ENCODE measurements at places on chromosomes 16 and 17.
A peak's percentile ranks its signal among the peaks of the same experiment; 100 is the strongest.

DNA sequence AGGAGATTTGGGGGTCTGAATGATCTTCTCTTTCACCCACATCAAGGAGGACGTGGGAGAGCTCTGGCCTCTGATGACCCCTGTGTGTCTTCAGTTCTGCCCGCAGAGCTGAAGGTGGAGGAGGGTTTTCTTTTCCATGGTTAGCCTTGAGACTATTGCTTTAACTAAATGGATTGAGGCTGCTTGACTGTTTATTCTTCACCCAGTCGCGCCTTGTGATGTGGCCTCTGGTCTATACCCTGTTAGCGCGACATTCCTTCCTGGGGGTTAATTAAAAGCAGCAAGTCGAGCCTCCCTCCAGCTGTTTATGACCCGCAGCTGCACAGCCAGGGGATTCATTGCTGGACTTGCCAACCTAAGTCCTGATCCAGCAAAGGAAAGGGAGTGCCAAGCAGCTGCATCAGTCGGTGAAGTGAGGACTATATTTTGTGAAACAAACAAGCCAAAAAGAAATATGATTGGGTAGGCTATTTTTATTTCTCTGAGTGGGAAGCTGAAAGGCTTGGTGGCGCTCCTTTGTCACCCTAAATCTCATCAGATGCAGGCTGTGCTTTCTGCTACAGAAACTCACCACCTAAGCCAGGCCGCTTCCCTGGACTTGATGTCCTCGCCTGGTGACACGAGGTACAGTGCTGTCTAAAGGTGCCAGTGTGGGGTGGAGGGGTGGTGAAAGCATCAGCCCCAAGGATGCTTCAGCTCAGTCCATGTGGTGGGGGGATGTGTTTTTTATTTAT, 11.0 kb upstream of the SEC14L1 start:
- DNase-seq = no peak

- no peak for DNase-seq
Observed at GRCh38 chr17:30580916-30581315, 103.7 kb downstream of the GOSR1 start.

DNA sequence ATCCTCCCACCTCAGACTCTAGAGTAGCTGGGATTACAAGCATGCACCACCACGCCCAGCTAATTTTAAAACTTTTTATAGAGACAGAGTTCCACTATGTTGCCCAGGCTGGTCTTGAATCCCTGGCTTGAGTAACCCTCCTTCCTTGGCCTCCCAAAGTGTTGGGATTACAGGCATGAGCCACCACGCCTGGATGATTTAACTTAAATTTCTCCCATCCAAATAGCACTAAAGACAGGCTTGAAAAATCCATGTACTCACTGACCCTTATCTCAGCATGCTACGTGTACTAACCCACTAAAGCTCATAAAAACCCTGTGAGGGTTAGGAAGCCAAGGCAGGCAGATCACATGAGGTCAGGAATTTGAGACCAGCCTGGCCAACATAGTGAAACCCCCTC, 4.6 kb downstream of the SLC5A10 start:
- DNase-seq = no peak

GRCh38 chr16:69131167-69131838, 1.1 kb downstream of the CHTF8 start:
- no peak for DNase-seq

DNA sequence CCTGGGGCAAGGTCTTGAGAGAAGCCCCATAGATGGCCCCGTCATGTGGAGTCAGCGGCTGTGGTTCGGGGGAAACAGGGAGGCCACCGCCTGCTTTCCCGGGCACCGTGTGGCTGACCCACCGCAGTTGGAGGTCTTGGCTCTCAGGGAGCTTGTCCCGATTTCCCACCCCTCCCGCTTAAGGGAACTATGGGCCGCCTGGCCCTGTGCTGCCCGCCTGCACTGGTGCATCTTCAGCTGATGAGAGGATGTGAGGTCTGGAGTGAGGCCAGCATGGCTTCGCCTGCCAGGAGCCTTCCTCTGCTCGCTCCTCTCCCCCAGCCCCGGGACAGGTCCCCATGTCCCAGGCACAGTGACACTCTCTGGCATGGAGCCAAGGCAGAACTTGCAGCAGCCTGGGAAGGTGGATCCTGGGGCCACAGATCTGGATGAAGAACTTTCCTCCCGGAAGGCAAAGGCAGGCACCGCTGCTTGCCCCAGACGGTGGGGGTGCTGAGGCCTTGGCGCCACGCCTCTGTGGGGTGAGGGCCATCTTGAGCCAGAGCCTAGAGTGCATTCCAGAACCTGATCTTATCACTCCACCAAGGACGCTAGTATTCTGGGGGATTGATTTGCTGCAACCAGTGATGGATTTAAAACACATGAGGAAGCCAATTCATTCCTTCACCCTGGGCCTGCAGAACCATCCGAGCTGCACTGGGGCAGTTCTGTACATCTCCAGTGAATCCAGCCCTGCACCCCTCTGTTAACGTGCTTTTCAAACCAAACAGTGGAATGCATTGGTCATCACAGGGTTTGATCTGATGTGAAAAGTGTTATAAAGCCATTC, 178.6 kb upstream of the TNRC6C start:
- peak; percentile 63 for DNase-seq

Measured in left ventricle myocardium superior (tissue), 1 donor.